D341Med (cell line): ENCODE measurements at places on chromosomes 13 and 19.

GRCh38 chr13:44629465-44630183 lies 53.5 kb upstream of the TSC22D1 start:
- DNase-seq = no peak

DNA sequence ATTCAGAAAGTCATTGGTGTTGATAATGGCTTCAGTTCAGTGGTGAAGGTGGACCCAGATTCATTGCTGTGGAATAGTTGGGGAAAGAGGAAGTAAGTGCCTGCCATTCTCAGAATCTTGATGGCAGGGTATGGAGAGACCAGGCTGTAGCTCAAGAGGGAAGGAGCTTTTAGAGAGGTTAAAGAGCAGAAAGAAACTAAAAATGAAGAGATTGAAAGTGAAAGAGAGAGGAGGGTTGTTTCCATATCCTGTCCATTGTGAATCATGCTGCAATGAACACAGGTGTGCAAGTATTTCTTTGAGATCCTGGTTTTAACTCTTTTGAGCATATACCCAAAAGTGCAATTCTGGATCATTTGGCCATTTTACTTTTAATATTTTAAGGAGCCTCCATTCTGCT lies 12.5 kb downstream of the GJB6 start:
- no peak for DNase-seq

DNA sequence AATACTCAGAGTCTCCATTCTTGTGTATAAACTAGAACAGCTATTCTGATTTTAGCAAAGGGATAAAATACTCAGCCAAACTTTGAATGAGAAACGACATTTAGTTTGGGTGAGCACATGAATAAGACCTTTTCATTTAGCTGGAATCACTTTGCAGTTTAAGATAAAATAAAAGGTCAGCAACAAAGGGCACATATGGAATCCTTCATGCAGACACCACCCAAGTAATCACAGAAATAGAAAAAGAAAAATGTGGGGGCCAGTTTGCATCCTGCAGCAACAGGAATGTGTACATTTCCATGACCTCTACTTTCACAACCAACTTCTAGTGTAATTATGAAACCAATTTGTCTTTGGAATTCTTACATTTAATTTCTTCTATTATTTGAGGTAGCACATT lies 1637.4 kb downstream of the PCDH9 start:
- DNase-seq = no peak

- DNase-seq = no peak
Measured at GRCh38 chr13:97521726-97522125, 87.8 kb downstream of the RAP2A start.

- DNase-seq = no peak
Measured at GRCh38 chr13:26978081-26978860, 193.3 kb downstream of the USP12 start.

DNA sequence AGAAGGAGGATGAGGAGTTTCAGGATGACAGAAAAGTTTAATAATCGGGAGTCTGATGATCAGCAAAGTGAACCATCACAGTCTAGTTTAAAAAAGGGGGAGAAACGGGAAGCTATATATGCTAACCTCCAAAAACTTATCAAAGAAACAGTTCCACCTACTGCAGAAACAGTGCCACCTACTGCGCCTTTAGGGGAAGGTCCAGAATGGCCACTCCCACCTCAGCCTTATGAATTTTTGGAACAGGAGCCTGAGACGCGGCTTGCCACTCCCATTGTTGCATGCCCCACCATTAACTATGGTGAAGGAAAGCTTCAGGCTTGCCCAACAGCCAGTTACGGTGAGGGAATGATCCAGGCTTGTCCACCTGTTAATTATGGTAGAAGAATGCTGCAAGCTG lies 929.0 kb downstream of the SLITRK6 start:
- no peak for DNase-seq

DNA sequence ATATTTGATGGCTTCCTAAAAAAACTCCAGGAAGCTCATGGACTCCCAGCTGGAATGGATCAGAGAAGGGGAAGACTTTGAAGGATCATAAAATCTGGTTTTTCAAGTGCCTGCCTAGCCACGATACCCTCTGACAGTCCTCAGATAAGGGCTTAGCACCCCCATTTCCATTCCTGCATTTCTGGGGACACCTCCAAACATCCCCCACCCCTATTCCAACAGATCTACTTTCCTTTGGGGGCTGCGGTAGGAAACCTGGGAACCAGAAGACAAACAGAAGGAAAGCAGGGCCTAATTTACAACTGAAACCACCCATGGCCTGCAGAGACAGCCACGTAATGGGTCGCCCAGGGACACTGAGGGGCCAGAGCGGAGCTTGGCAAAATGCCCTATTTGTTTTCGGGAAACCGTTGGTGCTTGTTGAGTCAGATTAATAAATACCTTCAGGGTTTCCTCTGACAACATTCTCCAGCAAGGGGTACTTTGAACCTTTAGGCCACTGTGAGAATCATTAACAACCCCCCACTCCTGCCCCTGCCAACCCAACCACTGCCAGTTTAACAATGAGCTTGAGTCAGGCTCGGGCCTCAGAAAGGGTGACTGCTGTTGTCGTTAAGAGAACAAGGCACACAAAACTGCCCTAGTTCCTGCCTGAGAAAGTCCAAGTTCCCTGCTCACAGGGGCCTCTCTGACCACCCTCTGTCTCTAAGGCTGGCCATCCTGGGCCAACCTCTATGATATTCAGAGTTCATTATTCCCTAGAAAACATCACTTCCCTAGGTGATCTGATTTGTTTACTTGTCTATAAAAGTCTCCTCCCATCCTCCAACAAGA lies 23.5 kb downstream of the RHPN2 start:
- DNase-seq = no peak

DNA sequence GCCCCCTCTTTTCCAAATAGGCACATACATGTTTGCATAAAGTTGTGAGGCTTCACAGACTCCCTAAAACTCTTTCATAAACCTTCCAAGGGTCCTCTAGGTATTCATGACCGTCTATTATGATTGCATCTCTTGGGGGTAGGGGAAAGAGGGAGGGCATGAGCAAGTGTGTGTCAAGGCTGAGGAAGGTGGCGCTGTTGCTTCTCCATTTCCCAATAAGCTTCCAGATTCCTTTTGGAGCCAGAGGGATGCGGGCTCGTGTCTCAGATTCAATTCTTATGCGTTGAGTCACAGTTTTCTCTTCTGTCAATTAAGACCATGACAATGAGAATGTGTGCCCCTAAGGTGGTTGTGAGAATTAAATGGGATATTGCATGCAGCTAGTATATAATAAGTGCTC lies 51.0 kb upstream of the CYP2A7 start:
- no peak for DNase-seq

- no peak for DNase-seq
Measured at GRCh38 chr13:72218966-72219365, 352.0 kb upstream of the DACH1 start.

- peak; percentile 39 for DNase-seq
Measured at GRCh38 chr19:10760273-10760944, 42.5 kb downstream of the DNM2 start.

GRCh38 chr19:57362419-57362818 lies 932 bp upstream of the TRAPPC2B start:
- DNase-seq = no peak

DNA sequence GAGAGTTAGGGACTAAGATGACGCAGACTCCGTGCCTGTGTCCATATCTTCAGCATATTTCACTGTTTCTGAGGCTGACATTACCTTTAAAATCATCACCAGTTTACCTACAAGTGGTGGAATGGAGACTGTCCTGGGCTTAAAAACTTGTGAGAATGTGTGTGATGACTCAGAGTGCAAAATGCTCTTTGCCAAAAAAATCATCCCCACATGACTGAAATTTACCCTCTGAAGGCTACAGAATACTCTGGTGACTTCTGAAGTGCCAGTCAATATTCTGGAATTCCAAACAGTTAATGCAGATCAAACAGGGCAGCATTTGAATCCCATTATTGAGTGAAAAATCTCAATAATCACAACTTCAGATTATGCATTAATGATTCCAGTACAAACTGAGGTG lies 901.4 kb downstream of the EFNB2 start:
- no peak for DNase-seq

- peak; percentile 38 for DNase-seq
Measured at GRCh38 chr13:41054212-41054877, 7.0 kb upstream of the WBP4 start.

GRCh38 chr13:67792151-67792676 lies 562.1 kb upstream of the PCDH9 start:
- peak; percentile 13 for DNase-seq

GRCh38 chr13:38180126-38180525 lies 169.5 kb upstream of the UFM1 start:
- DNase-seq = no peak

DNA sequence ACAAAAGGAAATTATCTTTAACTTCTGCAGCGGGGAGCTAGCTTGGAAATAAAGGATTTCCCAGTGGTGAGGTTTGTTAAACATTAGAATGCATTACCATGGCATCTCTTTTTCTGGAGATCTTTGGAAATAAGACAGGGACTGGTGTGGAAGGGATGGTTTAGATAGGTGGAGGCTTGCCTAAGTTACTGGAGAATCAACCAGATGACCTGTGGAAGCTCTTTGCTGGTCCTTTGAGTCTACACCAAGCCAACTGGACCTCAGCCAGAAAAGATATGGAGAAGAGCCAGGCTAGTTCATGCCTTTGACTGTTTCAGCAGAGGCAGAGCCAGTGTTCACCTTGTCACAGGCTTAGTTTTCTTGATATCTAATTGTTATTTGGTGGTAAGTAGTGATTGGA lies 134.7 kb downstream of the KCNRG start:
- DNase-seq = no peak

- no peak for DNase-seq
Measured at GRCh38 chr13:23740002-23740401, 149.2 kb downstream of the MIPEP start.

- no peak for DNase-seq
Measured at GRCh38 chr19:1307320-1307719, 21.6 kb downstream of the EFNA2 start.

GRCh38 chr13:65926750-65927171 lies 1303.4 kb downstream of the PCDH9 start:
- DNase-seq = peak; percentile 46

DNA sequence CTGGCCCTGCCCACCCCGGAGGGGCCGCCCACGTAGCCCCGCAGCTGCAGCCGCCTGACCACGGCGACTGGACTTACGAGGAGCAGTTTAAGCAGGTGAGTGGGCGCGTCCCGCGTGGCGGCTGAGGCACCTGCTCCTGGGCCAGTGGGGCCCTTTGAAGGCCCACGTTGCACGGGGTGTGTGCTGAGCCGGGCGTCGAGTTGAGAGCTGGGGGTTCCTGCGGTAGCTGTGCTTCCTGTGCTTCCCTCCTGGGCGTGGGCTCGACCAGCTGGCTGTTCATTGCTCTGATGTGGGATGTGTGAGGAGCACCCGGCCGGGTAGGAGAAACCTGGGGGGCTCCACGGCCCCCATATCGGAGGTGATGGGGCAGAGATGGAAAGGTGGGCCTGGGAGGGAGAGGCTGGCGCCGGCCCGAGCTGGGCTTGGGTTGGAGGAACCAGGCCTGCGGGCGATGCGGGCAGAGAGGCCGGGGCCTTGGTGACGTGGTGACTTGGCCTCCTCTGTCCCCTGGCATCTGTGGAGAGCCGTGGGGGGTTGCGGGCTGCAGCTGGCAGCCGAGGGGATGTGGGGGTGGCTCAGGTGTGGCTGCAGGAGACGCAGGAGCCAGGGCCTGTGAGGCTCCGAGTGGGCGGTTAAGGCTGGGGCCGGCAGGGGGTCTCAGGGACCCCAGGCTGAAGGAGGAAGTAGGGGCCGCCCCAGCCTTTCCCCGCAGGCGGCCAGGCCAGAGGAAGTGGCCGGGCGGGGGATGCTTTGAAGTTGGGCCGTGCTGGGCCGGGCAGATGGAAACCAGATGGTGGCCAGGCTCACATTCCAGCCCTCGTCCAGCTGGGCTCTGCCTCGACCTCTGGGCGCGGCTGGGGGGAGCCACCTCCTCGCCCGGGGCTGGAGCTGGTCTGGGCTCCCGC lies 7.1 kb downstream of the ARID3A start:
- no peak for DNase-seq

- no peak for DNase-seq
Measured at GRCh38 chr19:11861301-11861700, 12.8 kb downstream of the ZNF439 start.

GRCh38 chr13:87084192-87084591 lies 587.0 kb upstream of the SLITRK5 start:
- DNase-seq = no peak

DNA sequence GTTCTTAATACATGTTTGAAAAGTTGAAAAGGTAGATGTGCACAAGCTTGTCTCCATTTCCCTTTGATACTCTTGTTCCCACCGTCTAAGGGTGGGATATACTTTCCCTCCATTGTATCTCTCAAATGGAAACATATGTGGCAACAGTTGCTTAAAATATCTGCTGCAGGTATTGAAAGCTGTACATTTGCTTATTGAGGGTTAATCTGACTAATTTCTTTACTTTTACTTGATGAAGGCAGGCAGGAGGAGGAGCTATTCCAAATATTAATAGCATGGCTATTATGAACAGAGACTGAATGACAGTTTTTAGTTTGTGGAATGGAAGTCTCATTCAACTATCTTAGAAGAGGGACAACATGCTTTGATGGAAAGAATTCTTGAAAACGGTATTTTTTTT lies 103.8 kb downstream of the SLC10A2 start:
- no peak for DNase-seq

GRCh38 chr13:53778937-53779336 lies 750.3 kb downstream of the OLFM4 start:
- no peak for DNase-seq

DNA sequence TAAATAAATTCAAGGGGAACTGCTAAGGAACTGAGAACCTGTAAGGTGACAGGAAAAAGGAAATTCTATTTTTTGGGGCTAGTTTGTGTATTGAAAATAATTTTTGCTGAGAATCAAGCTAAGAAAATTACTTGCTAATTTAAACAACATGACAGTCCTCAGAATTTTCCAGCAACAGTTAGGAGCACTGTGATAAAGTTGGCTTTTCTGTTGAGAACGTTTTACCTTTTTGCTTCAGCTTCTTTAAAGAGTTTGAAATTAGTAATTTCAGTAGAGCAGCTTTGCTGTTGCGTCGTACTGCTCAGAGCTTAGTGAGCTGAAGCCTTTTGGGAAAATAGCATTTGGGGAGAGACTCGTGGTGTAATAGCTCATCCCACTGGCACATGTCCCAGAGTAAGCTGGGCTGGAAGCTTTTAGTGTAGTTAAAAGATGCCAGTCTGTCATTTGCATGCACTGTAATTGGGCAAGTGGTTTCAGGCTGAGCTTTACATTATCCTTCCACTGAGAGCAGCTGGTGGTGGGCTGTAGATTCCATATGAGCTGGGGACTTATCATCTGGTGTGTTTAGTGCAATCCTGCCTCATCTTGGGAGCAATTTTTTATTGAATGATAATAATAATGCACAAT lies 69.8 kb downstream of the LRCH1 start:
- peak; percentile 79 for DNase-seq

DNA sequence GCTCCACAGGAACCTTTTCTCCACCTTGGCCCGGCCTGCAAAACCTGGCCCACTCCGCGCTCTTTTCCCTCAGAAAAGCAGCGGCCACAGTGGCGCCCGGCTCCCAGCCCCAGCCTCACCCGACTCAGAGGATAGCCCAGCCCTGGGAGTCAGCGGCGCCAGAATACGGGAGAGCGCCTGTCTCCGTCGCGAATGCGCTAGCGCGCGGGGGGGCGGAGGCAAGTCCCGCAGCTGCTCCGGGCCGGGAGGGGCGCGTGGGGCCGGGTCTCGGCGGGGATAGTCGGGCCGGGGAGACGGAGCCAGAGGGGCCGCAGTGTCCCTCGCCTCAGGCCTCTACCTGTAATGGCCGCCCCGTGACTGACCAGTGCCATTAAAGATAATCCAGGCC lies at the start of gene ZFP30:
Gene ZFP30 (minus strand): TSS at position 165 of the 388 bp plus-strand sequence. CDS start 7,643 bp downstream, outside the sequence.
- peak; percentile 93 for DNase-seq
